Activated CD8-positive, alpha-beta memory T cell treated with anti-CD3 and anti-CD28 coated beads for 48 hours (primary cell): ENCODE measurements at places on chromosomes 6 and 20.

DNA sequence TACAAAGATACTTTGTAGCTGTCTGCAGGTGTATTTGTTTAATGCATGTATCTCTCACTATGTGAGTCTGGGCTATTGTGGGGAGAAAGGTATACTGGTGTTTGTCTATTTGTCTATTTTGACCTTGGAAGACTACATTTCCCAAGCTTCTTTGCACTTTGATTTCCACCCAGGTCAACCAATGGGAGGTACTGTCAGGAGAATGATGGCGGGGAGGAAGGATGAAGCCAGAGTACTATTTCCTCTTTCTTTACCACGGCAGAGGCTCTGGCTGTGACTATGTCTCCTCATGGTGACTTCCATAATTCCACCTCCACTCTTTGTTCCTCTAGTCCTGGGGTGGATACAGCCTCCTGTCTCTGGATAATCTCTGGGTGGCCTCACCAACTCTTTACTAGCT, 23.1 kb downstream of the LBP start:
- no peak for DNase-seq

GRCh38 chr20:20518263-20518662, 150.4 kb downstream of the INSM1 start:
- DNase-seq, result no peak

DNA sequence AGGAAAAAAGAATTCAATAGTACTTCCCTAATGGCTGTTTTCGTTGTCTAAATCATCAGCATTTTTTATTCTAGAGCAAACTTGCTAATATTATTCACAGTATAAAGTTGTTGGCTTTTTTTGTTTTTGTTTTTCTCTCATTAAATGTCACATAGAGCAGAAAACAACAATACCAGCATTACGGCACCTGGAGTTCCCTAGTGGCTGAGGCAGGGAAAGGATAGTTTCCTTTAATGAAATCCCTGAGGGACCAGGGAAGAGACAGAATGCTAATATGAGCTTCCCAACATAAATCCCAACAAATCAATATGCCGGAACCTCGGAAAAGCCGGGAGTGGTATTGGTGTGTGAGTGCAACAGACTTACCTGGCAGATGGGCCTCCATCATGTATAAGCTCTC, 235.2 kb upstream of the ASCC3 start:
- DNase-seq, result no peak

- no peak for DNase-seq
Observed at GRCh38 chr6:110813338-110814101, 1.7 kb downstream of the CDK19 start.

- no peak for DNase-seq
Observed at GRCh38 chr6:313087-313486, 20.8 kb downstream of the DUSP22 start.

GRCh38 chr6:112912416-112913101, 565.4 kb downstream of the RFPL4B start:
- no peak for DNase-seq

GRCh38 chr20:40502576-40502975, 186.5 kb downstream of the MAFB start:
- DNase-seq, result no peak

DNA sequence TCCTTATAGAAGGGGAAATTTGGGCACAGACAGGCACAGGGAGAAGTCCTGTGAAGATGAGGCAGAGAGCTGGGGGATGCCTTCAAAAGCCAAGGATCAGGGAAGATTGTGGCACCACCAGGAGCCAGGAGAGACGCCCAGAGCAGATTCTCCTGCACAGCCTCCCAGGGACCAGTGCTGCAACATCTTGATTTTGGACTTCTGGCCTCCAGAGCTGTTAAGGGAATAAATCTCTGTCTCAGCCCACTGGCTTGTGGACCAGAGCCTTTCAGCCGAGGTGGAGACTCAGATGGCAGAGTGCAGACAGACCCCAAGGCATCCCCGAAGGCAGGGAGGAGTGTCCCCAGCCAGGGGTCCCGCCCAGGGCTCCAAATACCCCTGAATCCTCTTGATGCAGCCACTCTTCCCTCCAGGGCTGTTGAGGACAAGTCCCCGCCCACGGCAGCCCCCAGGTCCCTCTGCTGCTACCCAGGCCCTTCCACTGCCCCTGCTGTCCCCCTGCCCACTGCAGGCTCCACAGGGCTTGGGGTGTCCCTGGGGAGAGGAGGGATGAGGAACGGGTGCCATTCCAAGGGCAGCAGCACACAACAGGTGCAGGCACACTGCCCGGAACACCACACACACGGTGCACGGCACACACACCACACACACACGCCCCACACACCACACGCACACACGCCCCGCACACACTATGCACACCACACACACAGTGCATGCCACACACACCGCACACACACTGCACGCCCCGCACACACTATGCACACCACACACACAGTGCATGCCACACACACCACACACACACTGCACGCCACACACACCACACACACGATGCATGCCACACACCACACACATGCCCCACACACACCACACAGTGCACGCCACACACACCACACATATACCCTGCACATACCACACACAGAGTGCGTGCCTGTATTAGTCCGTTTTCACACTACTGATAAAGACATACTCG, 311.4 kb downstream of the TAF4 start:
- no peak for DNase-seq
